ENCODE measurements at places on chromosomes 5 and 9.

GRCh38 chr5:124702525-124702924 is 43.9 kb downstream of the ZNF608 start:
- DNase-seq, result no peak

DNA sequence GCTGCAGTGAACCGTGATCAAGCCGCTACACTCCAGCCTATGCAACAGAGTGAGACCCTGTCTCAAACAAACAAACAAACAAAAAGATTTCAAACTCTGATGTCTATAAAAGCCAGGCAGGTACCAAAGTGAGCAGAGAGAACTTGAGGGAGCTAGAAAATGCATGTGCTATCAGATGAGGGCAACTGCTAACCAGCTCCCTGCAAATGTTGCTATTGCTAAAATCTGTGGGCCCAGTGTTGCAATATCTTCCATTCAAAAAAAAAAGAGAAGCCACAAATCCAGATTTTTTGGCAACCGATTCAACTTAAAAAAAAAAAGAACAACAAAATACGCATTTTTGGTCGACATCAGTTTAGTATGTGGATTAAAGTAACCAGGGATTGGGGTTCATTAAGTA is 5.5 kb downstream of the UBE2D2 start:
- DNase-seq, result no peak

- no peak for DNase-seq
Measured at GRCh38 chr9:12722131-12722530, 28.9 kb downstream of the TYRP1 start.

- no peak for DNase-seq
Measured at GRCh38 chr9:89000371-89000781, 9.1 kb downstream of the S1PR3 start.

DNA sequence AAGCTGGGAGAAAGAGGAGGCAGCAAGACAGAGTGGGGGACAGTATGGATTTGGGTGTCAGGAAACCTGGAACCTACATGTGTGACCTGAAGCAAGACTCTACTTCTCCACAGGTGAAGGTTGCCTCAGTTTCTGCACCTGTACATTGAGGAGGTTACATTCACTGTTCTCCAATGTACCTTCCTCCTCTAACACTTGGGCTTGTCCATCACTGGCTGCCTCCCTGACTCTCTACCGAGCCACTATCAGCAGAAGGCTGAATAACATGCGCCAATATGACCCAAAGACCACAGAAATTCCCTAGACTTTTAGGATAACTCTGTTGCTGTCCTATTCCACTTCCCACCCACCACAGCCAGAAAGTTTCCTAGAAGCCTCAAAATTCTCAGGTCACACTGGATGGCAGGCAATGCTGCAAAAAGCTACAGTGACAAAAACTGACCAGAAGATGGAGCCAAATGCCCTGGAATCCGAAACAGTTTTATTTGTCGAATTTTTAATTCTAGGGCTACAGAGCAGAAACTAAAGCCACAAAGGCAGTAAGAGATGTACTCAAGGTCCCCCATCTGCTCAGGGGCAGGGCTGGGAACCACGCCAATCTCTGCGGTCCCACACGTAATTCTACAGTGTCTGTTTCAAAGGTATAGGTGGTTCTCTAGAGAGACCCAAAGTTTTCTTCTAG is 64.4 kb downstream of the FAM114A2 start:
- no peak for DNase-seq

GRCh38 chr5:170504616-170505266 is 921 bp downstream of the KCNIP1 start:
- DNase-seq, result no peak

GRCh38 chr9:121199921-121200320 is 1.7 kb downstream of the RAB14 start:
- no peak for DNase-seq

DNA sequence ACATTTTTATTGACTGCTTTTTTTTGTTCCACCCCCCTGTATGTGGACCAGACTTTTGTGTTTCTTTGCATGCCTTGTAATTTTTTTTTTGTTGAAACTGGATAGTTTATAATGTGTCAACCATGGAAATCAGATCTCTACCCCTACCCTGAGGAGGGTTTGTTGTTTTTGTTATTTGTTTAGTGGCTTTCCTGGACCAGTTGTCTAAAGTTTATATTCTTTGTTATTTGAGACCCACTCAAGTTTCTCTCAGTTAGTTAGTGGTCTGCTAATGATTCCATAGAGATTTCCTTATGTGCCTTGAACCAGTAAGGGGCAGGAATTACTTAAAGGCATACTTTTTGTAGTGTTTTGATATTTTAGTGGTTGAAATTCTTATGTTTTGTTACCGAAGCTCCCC is 41.1 kb downstream of the GCNT1 start:
- DNase-seq, result no peak

DNA sequence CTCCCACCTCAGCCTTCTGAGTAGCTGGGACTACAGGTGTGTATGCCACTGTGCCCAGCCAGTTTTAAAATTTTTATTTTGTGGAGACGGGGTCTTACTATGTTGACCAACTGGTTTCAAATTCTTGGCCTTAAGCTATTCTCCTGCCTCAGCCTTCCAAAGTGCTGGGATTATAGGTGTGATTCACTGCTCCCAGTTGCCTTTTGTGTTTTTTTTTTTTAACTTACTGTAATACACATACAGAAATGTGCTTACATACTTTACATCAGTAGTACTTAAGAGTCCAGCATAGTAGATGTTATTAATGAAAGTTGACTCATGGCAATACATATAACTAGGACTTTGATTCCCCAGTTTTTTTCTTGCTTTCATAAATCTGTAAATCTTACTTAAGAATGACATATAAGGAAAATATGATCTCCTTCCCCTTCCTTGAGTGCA is 4.7 kb downstream of the MAN2A1 start:
- no peak for DNase-seq

- DNase-seq, result no peak
Measured at GRCh38 chr5:98750693-98751092, 22.8 kb upstream of the RGMB start.

GRCh38 chr5:128446-128845 is 36.5 kb downstream of the PLEKHG4B start:
- DNase-seq, result no peak
